ENCODE measurements at places on chromosomes 3 and 15. TPM values are rescaled to one million over a fixed set of nuclear protein-coding genes. Genes with fewer than 3 reads are reported as not detected.
A peak's percentile ranks its signal among the peaks of the same experiment; 100 is the strongest.

DNA sequence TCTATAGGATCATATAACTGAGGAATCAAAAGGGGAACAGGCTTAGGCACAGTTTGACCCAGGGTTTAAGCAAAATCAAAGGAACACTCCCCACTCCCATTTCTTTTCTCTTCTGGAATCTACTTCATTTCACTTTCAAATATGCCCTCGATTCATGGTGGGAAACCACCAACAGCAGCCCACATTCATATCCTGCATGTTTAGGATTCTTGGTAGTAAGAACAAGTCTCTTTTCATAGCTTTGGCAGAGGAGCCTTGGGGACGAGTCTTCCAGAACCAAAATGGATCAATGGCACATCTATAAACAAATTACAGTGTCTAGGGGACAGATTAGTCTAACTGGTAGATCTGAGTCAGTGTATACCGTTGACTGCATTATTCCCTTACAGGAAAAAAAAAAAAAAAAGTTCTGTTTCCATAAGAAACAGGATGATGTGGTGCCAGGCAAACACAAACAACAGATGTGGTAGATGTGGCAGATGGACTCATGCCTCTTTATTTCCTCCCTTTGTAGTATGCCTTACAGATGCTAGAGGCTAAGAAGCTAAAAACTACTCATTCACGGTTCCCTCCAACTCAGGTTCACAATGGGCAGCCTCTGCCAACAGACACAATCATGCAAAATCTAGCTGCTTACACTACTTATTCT is 578.3 kb upstream of the ADAMTS9 start:
- DNase-seq: peak; percentile 23

The KLHL25 gene
- 6.8 TPM for polyA plus RNA-seq

DNA sequence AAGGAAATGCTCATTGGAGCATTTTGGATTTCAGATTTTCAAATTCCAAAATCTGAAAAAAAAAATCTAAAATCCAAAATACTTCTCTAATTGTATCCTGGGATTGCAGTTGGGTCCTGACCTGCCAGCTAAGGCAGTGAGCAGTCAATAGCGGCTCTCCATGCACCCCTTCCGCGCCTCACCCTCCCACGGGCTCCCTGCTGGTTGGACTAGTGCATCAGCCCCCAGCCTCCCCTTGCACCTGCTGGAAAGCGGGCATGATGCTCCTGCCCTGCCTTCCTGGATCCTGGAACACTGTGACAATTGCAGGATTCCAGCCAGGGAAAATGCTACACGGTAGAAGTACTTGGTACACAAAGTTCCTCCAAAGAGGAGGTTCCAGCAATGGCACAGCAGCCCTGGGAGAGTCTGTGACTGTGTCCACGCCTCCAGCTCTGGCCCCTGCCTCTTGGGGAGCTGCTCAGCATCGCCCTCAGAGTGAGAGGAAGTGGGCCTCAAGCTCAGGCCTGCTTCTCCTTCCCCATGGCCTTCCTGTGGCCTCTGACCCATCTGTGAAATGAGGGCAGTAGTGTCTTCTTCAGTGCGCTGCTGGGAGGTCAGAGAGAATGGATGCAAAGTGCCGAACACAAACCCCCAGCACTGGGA is 39.5 kb upstream of the CHRNB4 start:
- no peak for DNase-seq

The CCR5 gene
- polyA plus RNA-seq: not detected

DNA sequence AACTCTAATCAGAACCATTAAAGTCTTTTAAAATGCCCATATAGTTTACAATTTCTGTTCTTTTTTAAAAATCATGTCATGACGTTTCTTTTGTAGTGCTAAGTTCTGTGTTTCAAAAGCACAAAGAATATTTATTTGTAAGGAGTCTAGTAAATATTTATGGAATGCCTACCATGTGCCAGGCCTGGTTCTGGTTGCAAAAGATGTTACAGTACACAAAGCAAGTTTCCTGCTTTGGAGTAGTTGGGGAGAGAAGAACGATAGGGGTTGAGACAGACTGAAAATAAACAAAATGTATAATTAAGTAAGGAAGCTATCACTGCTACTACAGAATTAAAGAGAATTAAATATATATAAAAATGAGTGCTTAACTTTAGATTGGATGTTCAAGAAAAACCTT is 86.8 kb upstream of the CMSS1 start:
- DNase-seq: no peak

DNA sequence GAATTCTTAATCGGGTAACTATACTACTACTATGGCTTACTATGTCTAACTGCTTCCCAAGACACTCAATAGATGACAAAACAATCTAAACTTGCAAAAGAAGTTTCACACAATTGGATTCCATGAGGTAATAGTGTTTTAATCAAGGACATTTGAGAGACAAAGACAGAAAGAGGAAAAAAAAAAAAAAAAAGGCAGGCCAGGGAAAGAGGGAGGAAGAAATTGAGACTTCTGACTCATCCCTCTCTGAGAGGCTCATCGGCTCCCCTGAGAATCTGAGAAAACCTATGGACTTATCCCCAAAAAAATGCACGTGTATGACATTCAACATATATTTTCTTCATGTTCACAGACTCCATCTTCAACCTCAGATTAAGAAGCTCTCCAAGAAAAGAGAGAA is 61.0 kb downstream of the SCAPER start:
- DNase-seq: no peak

DNA sequence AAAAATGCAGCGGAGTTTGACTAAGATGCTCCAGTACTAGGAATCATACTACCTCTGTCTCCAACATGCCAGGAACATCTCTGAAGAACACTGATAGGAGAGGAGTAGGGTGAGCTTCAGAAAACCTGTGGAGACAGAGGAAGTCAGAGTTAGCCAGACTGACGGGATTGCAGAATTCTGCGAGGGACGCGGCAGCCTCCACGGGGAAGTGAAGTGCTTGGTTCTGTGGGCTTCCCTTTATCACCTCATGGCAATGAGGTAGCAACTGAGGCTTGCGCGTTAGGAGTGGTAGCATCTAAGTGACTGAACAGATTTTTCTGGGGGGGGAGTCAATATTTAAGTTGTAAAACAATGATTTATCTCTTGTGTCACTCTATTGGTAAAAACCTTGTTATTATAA is 226.3 kb downstream of the MCTP2 start:
- no peak for DNase-seq

The CHRNA5 gene
- polyA plus RNA-seq: 6.4 TPM

The RASGRP1 gene
- 0.15 TPM for polyA plus RNA-seq

DNA sequence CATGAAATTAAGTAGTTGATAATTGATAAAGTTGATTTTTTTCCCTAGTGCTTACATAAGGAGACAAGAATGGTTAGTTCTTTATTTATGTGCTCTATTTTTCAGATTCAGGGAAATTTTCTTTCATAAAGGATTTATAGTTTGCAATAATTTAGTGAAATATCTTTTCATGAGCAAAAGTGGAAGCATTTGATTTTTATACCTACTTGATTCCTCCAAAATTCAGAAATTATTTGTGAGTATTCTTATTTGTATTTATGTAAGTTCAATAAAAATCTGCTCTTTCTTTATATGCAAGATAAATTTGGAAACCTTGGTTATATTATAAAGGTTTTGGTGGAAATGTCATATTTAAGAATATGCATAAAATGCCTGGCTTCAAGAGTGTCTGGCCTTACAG is 14.7 kb upstream of the SLCO2A1 start:
- DNase-seq: no peak

The PRRT3 gene
- polyA plus RNA-seq: 2.0 TPM

DNA sequence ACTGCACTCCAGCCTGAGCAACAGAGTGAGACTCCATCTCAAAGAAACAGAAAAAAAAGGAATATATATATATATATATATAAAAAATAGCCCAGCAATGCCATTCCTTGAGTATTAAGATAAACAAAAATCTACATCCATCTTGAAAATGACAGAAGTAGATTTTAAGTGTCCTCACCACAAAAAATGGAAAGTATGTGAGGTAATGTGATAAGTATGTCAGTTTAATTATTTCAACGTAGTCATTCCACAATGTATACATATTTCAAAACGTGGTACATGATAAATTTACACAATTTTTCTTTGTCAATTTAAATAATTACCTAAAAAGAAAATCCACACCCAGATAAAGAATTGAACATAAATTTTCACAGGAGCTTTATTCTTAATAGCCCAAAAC is 54.9 kb downstream of the HCN4 start:
- no peak for DNase-seq

- no peak for DNase-seq
Measured at GRCh38 chr3:27391796-27392195, 22.6 kb upstream of the NEK10 start.

DNA sequence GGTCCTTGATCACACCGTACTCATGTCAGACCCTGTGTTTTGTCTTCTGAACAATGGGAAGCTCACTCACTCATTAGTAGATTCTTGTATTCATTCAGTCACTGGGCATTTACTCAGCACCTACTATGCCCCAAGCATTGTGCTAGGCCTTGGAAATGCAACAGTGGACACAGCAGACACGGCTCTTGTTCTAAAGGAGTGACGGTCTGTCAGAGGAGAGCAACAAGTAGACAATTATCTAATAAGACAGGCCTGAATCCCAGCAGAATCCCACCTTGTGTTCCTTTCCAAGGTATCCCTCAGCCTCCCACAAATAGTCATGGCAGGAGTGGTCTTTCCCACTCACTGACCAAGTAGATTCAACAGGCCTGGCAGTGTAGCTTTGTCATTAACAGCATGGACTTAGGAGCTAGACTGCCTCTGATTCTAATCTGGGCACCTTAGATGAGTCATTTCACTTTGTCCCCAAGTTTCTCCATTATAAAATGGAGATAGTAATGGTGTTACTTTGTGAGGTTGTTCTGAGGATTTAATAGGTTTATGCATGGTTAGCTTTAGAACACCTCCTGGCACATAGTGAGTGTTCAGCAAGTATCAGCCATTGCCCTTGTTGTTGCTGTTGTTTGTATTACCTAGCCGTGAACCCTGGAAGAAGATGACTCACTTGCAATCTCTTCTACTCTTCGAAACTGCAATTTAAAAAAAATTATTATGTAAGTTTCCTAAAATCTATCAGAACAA is 69.1 kb downstream of the SSUH2 start:
- DNase-seq: peak; percentile 29

All from endothelial cell of umbilical vein (primary cell).